ENCODE measurements at places on chromosomes 3 and 15.

DNA sequence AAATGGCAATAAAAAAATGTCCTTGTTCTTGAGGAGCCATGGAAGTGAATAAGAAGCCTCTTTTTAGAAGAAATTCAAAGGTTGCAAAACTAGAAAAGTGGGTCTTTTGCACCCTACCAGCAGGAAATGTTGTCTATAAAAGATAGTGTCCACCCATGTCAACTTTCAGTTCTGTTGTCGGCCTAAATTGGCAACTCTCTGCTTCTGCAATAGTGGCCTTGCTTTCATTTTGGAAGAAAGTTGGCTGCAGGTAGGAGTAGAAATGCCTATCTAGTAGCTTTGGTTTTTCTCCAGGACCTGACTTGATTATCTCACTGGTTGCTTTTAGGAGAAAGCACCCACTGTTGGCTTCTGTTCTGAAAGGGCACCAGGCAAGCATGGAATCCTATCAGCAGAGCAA lies 85.4 kb downstream of the TMEM108 start:
- DNase-seq = no peak

DNA sequence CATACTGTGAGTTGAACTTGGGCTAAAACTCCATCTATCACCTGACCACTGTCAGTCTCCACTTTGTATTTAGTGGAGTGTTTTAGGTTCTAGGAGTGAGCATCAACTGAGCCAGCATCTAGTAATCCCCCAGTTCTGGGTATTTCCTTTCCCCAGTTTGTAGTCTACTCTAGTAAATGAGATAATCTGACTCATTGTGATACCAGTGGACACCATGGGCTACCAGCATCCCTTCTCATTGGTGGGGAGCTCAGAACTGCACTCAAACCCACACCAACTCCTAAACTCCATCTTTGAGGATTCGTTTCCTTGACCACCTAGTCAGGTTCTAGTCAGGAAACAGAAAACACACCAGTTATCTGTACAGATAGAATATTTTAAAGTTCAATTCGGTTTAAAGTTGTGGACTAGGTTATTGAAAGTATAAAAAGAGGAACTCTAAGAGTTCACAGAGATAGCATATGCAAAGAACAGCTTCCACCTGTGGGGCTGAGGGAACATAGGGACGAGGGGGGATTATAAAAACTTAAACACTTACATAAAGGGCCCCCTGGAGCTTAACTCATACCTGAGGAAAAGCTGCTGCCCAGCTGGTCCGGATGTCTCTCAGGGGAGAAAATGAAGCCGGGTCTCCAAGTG lies 36.0 kb downstream of the LEO1 start:
- DNase-seq = no peak

DNA sequence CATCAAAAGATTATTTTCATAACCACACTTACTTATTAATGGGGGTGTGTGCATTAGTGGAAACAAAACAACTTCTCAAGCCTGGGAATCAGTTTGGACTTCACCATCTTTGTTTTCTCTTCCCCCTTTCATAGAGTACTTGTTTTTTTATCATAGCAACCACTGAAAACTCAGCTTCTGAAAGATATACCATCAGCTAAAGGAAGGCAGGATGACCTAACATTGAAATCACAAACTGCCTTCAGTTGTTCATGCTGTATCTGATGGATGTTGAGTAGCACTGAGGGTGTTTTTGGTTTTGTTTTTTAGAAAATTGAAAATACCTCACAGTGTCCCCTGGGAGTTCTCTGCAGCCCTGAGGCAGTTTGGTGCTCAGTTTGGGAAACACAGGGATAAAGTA lies 46.5 kb downstream of the NEK10 start:
- no peak for DNase-seq

DNA sequence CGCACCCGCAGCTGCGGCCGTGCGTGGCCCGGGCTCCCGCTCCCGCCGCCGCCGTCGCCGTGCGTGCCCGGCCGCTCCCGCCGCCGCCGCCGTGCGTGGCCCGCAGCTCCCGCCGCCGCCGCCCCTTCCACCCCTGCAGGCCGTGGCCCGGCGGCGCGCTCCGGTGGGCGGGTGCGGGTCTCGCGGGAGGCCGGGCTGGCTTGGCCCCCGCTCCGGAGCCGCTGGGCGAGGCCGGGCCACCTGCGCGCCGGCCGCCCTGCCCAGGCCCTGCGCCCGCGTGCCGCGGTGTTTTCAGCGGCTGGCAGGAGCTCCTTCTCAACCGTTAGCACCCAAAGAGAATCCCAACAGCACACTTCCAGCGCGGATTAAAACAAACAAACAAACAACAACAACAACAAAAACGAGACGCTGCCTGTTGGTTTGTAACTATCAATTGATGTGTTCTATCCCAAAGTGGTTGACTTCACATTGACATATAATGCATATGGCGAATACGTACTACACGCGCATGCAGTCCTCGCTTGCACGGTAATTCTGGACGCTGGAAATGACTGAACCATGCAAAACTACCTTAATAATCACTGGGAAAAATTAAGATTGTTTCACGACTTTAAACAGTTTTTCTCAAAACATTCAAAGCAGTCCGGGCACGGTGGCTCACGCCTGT lies 113.7 kb upstream of the GOLGA8J start:
- no peak for DNase-seq

DNA sequence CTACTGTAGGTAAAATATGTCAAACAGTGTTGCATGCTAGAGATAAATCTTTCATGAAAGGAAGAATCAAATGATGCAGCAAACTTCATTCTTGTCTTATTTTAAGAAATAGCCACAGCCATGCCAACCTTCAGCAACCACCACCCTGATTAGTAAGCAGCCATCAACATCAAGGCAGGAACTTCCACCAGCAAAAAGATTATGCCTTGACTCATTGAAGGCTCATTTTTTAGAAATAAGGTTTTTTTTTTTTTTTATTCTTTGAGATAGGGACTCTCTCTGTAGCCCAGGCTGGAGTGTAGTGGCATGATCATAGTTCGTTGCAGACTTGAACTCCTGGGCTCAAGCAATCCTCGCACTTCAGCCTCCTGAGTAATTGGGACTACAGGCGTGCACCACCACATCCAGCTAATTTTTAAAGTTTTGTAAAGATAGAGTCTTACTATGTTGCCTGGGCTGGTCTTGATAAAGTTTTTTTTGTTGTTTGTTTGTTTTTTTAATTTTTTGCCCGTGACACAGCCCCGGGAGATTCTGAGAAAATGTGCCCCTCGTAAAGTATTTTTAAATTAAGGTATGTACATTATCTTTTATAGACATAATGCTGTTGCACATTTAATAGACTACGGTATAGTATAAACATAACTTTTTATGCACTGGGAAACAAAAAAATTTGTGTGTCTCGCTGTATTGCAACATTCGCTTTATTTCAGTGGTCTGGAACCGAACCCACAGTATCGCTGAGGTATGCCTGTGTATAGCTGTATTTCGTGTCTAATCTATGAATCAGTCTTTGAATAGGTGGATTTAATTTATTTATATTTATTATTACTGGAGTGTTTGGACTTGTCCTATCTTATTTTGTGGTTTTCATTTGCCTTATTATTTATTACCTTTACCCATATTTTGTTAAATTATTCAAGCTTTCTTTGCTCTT lies 23.3 kb downstream of the SNRK start:
- DNase-seq = no peak

DNA sequence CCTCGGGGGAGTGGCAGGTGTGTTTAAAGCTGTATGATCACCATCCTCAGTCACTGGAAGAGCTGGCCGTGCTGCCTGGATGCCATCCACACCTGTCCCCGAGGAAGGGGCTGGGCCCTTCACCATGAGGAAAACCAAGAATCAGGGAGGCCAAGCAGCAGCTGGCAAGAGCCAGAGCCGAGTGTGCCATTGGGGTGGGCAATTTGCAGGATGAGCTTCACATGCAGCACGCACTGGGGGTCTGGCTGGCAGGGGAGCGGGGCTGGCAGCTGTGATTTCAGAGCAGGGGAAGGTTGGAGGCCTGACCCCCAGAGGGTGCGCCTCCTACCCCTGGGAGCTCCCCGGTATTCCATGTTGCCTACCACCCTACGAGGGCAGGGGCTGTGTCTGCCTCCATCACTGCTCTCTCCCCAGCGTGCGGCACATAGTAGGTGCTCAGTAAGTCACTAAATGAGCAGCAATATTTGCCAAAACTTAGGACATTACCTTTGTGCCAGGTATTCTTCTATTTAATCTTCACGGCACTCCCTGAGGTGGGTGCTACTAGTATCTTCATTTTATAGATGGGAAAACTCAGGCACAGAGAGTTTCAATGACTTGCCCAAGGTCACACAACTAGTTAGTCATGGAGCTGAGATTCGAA lies 30.3 kb upstream of the IQSEC1 start:
- no peak for DNase-seq

- DNase-seq = no peak
Observed at GRCh38 chr3:191244242-191244867, 45.3 kb downstream of the OSTN start.

GRCh38 chr15:49848282-49848724 lies 227.5 kb downstream of the DTWD1 start:
- peak; percentile 98 for DNase-seq

GRCh38 chr3:140440446-140440845 lies 237.4 kb upstream of the TRIM42 start:
- no peak for DNase-seq

GRCh38 chr3:122105626-122106025 lies 50.5 kb downstream of the CD86 start:
- DNase-seq = no peak

- no peak for DNase-seq
Observed at GRCh38 chr3:12132881-12133280, 25.8 kb downstream of the TIMP4 start.

DNA sequence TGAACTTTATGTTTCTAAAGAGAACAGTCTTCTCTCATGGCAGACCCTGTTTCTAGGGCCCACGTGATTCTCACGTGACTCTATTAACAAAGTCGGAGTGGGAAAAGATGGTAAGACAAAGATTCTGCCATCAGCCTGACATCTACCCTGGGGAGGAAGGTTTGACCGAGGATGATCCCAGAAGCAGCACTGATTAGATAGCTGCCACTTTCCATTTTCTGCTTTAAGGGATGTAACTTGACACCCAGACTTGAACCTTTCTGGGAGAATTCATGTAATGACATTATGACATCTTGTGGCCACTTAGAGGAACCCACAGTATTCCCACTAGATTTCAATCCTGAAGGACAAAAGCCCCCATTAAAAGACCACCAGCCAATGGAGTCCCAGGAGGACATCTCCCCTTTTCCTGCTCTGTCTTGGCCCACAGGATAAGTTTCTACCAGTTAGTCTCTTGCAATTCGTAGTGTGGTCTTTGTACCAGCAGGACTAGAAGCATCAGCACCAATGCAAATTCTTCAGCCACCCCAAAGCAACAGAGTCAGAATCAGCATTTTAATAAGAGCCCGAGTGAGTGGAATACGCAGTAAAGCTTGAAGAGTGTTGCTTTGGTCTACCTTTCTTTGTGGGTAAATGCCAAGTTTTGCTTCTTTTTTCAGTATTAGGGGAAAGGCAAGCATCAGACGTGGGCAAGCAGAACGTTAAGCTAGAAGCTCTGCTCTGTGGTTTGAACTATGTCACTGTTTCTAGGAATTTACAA lies 480.5 kb upstream of the PROK2 start:
- no peak for DNase-seq

DNA sequence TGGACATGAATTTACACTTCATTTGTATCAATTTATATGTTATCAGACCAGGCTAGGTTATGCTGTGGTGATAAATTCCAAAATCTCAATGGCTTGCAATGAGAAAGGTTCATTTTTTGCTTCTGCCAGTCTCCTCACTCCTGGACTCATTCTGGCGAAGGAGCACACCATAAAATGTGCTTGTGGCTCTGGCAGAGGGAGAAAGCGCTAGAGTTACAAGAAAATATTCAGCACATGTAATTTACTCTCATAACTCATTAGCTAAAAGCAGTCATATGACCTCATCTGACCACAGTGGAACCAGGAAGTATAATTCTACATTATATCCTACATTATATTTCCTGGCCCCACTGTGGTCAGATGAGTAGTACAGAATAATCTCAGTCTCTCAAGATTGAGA lies 193.8 kb downstream of the BCHE start:
- peak; percentile 31 for DNase-seq

- no peak for DNase-seq
Observed at GRCh38 chr3:133259767-133260166, 140.1 kb upstream of the BFSP2 start.

GRCh38 chr3:89246326-89246725 lies 138.9 kb downstream of the EPHA3 start:
- no peak for DNase-seq

DNA sequence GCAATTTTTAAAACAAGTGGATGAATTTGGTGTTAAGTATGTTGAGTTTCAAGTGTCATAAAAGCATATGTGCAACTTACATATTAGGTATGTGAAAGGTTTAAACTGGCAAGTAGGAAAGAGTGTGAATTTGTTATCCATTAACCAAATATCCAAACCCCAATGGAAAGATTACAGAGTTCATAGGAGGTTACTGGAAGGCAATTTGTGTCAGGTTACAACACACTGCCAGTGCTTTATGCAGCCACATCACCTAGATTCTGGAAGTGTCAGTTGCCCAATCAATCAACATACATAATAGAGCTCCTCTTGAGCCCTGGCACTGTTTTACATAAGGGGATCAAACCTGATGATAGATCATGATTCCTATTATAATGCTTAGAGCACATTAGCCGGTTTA lies 261.0 kb downstream of the ROBO1 start:
- DNase-seq = no peak

GRCh38 chr3:30042916-30043555 lies 563.4 kb upstream of the TGFBR2 start:
- DNase-seq = no peak

GRCh38 chr15:69666441-69666882 lies 213.8 kb downstream of the RPLP1 start:
- DNase-seq = no peak

- no peak for DNase-seq
Observed at GRCh38 chr3:145450018-145450682, 710.8 kb downstream of the PLOD2 start.

DNA sequence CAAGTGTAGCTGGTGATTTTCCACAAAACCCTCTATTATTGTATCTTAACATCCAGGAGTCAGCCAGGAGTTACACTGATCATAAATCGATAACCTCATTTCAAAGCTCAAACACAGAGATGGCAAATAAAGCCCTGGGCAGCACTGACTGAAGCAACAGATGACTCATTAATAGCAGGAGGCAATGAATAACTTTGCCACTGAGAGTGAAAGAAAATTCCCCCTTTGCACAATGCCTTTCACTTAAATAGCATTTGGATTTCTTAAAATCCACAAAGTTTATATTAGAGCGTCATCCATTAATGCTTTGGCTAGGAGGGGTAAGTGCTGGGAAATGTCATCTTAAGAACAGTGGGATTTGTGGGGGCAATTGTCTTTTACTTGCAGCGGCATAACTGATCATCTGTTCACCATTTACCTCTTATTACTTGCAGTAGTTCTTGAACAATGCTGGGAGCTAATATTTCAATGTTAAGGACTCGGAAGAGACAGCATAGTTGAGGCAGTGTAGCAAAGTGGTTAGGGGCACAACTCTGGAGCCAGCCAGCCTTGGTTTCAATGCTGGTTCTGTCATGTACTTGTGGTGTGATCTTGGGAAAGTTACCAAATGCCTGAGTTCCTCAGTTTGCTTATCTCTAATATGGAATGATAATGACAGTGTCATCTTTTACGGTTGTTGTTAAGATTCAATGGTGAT lies 630.4 kb upstream of the TBL1XR1 start:
- peak; percentile 83 for DNase-seq

- DNase-seq = no peak
Observed at GRCh38 chr15:64636556-64636955, 138.8 kb downstream of the RBPMS2 start.
